ENCODE measurements at places on chromosomes 7 and 10.

- DNase-seq = no peak
Observed at GRCh38 chr7:44981035-44981706, 2.4 kb upstream of the MYO1G start.

- no peak for DNase-seq
Observed at GRCh38 chr7:36306222-36306621, 83.4 kb upstream of the ANLN start.

DNA sequence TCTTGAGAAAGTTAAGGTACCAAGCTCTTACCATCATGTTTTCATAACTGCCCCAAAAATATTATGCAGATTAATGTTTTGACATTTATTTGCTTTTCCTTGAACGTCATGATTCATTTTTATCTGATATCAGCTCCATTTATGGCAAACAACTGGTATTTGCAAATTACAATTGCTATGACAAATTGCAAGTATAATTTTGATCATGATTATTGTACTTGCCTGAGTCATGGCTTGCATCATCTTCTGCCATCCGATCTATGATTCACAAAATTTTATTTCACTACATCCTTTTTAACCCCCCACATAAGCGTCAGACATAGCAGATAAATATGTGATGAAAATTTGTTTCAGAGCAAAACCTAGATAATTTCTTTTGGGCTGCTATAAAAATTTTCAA is 155.0 kb downstream of the STK31 start:
- no peak for DNase-seq

DNA sequence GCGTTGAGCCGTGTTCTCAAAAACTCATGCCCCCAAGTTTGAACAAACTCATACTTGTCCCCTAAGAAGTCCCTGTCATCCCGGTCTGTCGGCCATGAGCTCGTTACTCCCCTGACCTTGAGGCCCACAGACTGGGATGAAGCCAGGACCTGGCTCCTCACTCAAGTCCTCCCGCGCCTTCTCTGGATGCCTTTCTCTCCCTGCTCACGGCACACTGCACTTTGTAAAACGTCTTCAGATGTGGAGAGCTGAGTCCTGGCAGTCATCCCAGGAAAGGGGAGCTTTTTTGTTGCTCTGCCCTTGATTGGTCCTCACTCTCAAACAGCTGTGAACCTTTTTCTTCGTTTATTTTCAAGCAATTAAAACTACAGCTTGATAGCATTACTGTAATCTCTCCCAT is 110.8 kb downstream of the JAZF1 start:
- no peak for DNase-seq

- no peak for DNase-seq
Observed at GRCh38 chr7:21326241-21326640, 101.6 kb upstream of the SP4 start.

DNA sequence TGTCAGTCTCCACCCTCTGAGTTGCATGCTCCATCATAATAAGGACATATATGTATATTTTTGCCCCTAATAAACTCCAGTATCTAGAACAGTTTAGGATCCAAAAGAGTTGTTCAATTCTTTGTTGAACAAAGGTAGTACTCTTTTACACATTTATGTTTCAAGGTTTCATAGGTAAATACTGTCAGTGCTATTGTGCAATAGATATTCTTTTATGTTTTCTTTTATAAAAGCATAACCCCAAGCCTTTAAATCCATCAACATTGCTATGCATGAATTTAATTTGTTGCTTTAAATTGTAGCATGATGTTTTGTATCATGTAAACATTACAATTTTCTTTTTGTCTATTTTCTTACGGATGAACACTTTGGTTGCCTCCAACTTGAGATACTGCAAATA is 469.7 kb upstream of the COBL start:
- no peak for DNase-seq

DNA sequence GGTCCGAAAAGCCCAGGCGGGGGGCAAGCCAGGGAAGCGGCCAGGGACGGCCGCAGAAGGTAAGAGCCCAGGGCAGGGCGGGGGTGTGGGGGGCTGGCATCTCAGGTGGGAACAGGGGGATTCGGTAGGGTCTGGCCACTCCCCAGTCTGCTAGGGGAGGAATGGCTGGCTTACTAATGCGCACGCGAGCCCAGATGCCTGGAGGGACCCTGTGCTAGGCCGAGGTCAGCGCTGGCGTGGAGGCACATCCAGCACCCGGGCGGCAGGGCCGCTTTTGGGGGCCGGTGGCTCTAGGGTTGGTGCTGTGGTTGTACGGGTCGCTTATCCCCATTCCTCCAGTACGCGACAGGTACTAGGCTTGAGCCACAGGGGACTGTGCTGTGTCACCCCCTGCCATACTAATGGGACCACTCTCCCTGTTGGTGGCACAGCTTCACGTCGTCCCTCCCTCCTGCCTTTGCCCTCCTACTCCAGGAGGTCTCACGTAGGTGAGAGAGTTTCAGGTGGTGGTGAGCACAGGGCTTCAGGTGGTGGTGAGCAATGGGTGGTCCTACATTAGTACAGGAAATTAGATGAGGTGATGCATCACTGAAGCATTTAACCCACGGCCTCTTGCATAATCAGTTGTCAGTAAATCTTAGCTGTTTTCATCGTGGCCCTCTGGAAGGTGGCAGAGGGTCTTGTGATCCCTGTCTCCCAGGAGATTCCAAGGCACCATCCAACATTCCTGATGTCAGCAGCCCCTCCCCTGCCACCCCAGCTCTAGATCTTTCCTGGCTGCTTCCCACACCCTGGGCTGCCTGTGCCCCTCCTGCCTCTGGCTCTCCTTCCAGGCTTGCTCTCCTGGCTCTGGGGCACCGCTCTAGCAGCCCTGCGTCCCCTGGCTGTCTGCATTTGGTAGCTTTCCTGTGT is 971 bp downstream of the AEBP1 start:
- DNase-seq = no peak

DNA sequence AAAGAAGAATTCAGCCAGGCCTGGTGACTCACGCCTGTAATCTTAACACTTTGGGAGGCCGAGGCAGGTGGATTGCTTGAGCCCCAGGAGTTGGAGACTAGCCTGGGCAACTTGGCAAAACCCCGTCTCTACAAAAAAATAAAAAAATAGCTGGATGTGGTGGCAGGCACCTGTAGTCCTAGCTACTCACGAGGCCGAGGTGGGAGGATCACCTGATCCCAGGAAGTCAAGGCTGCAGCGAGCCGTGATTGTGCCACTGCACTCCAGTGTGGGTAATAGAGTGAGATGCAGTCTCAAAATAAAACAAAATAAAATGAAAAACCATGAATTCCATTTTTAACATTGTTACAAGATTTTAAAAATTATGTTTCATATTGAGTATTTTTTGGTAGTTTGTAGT is 988.9 kb upstream of the ZNF722 start:
- no peak for DNase-seq

DNA sequence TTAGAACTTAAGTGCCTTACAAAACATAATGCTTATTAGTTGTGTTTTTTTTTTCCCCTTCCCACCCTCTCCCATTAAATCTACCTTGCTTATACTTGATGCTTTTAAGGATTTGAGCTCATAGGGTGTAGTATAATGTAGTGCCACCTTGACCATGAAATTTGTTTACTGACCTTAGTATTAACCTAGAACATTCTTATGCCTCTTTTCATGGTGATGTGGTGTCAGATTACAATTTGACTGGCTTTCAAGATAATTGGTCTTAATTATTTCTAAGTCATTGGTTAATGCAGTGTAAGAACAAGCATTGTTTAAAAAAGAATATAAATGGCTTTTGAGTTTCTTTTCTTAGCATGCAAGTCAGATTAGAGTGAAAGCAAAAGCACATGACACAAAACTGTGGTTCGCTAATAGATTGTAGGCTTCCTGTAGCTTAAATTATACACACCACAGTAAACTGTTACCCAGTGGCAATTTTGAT is 61.8 kb downstream of the ADD3 start:
- no peak for DNase-seq

GRCh38 chr10:74968667-74969061 is 142.3 kb downstream of the KAT6B start:
- no peak for DNase-seq

DNA sequence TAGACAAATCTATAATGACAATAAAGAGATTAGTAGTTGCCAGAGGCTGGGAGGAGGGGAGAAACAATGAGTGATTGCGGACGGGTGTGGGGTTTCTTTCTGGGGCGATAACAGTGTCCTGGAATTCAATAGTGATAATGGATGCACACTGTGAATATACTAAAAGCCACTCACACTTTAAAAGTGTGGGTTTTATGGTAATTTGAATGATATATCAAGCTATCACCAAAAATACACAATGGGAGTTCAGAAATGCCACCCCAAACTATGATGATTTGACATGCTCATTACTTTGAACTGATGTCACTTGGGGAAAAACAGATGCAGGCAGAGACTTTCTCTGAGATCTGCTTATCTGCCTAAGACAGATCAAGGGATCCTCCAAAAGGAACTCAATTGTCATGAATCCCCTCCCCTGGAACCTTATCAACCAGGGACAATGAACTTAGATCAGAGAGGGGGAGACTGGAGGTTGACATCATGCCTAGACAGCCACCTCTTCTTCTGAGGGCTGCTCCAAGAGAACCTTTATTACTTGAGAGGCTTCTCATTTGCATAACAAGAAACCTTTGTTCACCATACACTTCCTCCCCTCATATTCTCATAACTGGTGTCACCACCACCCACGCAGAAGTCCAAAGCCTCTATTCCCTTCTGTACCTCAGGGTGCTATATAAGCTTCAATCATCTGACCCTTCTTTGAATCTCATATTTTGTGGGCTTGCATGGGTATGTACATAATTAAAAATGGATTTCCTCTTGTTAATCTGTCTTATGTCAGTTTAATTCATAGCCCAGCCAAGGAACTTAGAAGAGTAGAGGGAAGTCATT is 14.8 kb upstream of the ZC3HAV1 start:
- no peak for DNase-seq

DNA sequence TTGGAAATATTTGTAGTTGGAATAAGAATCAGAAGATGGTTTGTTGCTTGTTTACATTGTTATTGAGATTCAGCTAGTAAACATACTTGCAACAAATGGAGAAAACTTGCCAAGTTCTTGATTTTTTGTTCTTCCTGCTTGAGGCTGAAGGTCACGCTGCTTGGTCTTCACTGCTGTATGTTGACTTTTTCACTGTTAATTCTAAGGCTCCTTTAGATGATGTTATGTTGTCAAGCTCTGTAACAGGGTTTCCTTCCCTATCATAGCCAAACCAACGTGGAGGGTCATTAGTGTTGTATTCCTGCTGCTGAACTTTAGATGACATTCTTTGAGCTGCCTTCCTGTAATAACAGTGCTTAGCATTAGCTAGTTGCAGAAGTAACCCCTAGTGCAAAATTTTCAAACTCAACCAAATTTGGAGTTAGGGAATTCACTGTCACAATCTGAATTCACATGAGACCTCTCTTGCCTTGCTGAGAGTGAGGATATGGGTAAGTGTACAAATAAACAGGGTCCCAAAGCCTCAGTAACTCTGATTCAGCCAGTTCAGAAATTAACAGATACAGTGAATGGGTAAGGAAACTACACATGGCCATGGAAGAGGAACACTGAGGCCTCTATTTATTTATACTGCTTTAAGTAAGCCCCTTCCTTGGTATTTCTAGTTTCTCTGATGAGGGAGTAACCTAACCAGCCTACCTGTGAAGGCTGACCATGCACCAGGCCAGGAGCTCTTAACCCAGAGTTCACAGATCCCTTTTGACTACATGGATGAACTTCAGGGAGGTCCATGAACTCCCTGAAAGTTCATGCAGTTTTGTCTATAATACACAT is 64.6 kb downstream of the FAM185A start:
- DNase-seq = no peak

DNA sequence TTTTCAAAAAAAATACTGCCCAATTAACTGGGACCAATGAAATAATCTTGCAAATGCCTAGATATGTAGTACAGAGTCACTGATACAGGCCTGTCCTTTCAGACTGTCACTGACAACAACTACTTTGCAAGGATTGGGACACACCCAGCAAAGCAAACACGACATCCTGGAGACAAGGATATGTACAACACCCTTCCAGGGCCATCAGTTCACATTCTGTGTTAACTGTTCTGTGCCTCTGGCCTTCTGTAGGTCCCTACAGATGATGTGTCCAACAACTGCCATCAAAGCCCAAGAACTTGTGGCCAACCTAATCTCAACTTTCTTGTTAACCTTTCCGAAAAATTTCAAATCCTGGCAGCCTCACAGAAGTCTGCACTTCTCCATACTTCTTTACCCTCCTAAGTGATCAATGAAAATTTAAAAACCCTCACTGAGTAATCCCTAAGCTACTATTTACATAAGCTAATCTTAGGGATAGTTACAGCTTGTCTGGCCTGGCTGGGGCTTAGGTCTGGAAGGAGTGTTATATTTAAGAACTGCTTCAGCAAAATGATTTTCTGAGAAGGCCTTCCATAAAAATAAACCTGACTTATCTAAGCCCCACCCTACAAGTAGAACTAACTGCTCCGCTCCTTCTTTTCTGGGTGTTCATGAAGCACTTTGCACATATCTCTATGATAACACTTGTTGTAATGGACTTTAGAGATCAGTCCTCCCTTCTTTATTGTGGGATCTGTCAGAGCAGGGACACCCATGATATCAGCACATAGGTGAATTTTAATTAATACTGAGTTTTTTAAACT is 21.0 kb downstream of the COBL start:
- no peak for DNase-seq

DNA sequence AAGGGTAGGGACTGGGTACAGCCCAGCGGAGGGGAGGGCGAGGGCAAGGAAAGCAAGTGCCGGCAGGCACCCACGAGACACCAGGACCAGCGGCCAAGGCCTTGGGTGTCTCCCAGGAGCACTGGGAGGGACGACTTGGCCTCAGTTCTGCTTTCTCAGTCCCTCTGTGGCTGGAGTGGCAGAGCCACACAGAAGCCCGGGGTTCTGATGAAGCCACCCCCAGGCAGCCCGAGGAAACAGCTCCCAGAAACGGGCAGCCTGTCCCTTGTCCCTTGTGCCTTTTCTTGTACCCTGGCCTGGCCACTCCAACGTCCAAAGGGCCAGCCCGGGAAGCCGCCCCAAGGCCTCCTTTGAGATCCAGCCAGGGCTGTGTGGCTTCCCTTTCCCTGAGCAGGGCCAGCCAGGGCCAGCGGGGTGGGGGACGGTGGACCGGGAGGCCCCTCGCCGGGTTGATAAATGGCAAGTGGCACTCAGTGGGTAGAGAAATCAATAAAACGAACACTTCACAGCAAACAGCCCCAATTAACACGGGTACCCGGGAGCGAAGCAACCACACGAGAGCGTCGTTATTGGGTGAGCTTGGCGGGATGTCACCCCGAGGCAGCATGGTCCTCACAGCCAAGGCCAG is 69.8 kb upstream of the GNA12 start:
- DNase-seq = no peak

DNA sequence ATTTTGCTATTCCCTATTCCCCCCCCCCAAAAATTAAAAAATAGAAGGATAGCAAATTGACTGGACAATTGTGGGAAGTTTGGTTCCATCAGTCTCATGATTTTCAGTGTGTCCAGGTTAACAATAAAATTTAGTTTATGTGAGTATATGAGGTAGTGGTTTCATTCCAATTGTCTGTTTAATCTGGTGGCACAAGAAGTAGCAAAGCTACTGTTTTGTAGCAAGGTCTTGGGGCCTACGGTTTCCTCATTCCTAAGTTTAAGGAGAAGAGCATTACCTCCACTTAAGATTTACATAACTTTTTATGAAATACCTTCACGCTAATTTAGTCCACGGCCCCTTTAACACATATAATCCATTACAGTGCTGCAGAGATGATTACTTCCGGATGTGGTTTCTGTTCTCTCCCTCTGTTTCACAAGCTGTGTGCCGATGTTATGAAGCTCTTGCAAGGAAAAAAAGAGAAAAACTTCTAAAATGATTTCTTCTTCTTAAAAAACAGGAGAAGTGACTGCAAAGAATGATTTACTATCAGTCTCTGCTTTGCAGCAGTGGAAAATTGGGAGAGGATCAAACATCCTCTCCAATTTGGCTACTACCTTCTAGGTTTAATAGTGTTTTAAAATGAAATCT is 32.7 kb upstream of the NPVF start:
- no peak for DNase-seq

- no peak for DNase-seq
Observed at GRCh38 chr10:101588879-101589278, 758 bp downstream of the DPCD start.
